ENCODE measurements at places on chromosomes 5 and 9.

GRCh38 chr5:39640552-39640951, 215.8 kb upstream of the DAB2 start:
- DNase-seq = no peak

- DNase-seq = no peak
Observed at GRCh38 chr9:125551781-125552180, 155.2 kb downstream of the MAPKAP1 start.

- DNase-seq = no peak
Observed at GRCh38 chr9:91924090-91924489, 25.9 kb downstream of the ROR2 start.

DNA sequence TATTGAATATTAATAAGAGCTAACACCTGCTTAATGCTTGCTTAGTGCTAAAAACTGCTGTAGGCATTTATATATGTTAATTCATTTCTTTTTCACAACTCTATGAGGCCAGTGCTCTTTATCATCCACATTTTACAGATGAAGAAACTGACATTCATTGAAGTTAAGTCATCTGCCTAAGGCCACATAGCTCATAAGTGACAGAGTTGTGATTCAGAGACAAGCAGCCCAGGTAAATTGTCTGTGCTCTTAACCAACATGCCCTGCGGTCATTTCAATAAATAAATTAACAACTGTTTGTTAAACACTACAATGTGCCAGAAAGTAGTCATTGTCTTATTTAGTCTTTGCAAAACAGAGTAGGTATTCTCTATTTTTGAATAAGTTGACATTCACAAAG, 1354.4 kb upstream of the C9orf72 start:
- DNase-seq = no peak

DNA sequence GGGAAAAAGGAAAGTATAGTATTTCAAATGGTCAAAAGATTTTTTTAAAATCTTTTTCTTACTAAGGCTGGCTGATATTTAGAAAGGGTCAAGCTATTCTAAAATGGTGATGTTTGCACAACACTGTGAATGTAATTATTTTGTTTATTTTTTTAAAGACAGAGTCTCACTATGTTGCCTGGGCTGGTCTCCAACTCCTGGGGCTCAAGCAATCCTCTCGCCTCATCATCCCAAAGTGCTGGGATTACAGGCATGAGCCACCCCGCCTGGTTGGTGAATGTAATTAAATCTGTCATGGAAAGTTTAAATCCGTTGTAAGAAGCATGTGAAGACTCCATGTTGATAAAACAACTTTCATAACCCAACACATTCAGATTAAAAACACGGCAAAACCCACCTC, 2.6 kb downstream of the UBTD2 start:
- no peak for DNase-seq

DNA sequence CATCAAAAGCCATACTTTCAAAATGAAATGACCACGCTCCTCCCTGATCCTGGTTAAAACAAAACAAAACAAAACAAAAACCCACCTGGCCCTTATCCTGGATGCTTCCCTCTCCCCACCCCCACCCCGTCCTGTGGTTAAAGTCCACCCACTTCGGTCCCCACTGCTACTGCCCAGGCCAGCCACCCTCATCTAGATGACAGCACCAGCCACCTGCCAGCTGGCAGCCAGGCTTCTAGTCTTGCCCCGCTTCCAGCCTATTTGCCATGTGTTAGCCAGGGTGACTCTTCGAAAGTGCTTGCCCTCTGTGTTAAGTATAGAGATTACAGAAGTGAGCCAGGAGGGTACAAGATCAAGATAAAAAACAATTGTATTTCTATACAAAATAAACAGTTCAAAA, 27.5 kb upstream of the NCS1 start:
- no peak for DNase-seq

GRCh38 chr5:109076741-109077140, 329.0 kb downstream of the FER start:
- DNase-seq = no peak

GRCh38 chr5:139422307-139422893, 16.9 kb downstream of the DNAJC18 start:
- peak; percentile 50 for DNase-seq
